NCI-H1417 treated with DMSO at 0.1 percent for 48 hours (cell line): ENCODE measurements at places on chromosomes 7 and 10.

GRCh38 chr7:28630350-28630749 lies 218.0 kb downstream of the CREB5 start:
- DNase-seq, result no peak

DNA sequence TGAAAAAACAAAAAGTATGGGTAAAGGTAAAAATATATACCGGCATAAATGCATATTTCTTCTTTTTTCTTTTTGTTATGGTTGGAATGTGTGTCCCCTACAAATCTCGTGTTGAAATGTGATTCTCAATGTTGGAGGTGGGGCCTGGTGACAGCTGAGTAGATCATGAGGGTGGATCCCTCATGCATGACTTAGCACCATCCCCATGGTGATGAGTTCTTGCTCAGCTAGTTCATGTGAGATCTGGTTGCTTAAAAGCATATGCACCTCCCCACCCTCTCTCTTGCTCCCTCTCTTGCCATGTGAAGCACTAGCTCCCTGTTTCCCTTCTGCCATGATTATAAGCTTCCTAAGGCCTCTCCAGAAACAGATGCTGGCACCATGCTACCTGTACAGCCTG lies 93.3 kb downstream of the HYCC1 start:
- no peak for DNase-seq

- DNase-seq, result no peak
Observed at GRCh38 chr7:27895551-27895950, 155.6 kb downstream of the TAX1BP1 start.

- DNase-seq, result no peak
Observed at GRCh38 chr10:1188558-1189135, 132.5 kb downstream of the WDR37 start.

GRCh38 chr7:77985232-77985973 lies 186.8 kb downstream of the PHTF2 start:
- no peak for DNase-seq

GRCh38 chr7:95209788-95210187 lies 114.5 kb downstream of the PON1 start:
- no peak for DNase-seq

- no peak for DNase-seq
Observed at GRCh38 chr7:53642361-53642760, 606.9 kb downstream of the POM121L12 start.

DNA sequence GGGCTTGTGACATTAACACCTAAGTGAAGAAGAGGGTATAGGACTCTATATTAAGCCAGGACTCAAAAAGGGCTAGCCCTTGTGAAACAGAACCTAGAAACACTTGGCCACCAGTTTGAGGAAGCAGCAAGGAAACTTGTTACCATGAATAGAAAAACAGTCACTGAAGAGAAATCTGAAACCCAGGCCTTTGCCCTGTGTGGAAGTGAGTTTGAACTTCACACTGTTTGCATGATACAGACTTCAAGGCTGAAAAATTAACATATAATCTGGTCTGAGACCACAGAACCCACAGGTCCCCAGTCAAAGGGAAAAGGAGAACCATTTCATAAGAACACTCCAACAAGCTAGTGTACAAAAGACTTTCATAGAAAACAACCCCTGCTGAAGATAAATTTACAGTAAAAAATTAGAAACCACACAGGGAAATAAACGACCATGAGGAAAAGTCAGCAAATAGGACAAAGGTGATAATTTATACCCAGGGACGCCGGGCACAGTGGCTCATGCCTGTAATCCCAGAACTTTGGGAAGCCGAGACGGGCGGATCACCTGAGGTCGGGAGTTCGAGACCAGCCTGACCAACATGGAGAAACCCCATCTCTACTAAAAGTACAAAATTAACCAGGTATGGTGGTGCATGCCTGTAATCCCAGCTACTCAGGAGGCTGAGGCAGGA lies 76.1 kb downstream of the SKIDA1 start:
- DNase-seq, result no peak

DNA sequence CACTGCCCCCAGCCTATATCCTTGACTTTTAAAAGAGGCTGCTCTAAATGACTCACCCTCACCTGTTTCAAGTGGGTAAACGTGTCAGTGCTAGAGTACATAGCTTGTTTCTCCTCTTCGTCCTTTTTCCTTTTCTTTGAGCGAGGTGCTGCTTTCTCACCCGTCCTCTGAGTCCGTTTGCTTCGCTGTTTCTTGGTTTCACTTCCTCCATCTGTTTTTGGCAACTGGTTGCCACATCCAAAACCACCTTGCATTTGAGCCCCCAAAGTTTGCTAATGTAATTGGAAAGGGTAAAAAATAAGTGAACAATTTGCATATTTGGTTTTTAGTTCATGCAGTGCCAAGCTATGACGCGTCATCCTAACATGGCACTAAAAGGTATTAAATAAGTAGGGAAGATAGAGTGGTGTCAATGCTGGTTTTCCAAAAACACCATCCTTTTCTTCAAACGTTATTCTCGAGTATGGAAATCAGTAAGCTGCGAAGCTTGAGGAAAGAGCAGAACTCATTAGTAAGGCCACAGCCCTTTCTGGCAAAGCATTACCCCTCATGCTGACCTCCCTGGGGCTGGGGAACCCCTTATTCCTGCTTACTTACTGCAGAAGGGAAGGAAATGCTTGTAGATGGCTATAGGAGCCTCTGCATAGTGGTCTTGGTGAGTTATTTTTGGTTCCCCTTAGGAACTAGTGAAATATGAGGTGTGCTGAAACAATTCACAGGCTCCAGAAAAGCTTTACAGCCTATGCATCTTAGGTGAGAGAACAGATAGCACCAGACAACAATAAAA lies 133.5 kb downstream of the GALNT11 start:
- no peak for DNase-seq

GRCh38 chr7:855686-856369 lies 20.5 kb upstream of the GET4 start:
- DNase-seq, result no peak

DNA sequence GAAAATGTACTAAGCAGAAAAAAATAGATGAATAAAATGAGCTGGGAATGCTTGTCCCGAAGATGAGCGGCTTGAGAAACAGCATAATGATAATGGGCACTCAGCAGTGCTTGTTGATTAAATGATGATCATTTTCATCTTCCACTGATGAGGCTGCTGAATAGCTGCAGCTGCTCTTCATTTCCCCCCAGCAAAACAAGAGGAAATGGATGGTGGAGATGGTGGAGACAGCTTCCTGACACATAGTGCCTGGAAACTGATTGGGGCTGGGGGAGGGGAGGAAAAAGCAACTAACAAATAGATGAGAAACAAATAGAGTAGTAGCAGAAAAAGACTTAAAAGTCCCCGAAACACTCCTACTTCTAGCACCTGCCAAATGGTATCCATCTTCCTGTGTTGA lies 41.4 kb downstream of the MRC1 start:
- DNase-seq, result no peak

GRCh38 chr7:105838627-105839231 lies 37.7 kb downstream of the ATXN7L1 start:
- no peak for DNase-seq

DNA sequence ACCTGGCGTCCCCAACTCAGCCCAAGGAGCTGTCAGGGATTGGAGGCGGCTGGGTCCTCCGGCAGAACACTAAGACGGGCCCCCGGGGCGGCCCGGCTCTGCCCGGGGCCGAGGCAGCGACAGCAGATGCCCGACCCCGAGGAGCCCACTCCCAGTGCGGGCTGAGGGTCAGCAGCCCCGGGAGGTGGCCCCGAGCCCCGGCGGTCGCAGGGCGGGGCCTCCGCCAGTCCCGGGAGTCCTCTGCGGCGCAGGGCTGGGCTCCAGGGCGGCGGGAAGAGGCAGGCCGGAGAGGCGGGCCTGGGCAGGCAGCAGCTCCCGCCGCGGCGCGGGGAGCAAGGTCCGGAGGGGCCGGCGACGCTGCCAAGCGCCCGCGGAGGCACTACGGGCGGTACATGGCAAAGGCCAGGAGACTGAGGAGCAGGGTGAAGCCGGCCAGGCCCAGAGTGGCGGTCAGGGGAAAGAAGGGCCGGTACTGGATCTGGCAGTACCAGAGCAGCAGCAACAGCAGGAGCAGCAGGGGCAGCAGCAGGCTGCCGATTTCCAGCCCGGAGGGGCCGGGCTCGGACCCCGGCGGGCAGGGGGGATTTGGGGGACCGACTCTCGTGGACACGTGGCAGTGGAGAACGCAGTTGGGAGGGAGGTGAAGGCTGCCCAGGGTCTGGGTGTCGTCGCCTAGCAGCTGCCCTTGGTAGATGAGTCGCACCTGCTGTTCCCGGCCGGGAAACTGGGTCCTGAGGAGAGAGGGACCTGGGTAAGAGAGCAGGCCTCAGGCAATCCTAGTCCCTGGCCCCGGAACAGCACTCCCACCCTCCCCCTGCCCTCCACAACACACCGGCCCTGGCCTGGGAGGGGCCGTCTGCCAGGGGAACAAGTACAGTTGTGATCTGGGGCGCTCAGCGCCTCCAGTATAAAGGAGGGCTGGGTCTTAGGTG lies 827 bp upstream of the FASTK start:
- no peak for DNase-seq

DNA sequence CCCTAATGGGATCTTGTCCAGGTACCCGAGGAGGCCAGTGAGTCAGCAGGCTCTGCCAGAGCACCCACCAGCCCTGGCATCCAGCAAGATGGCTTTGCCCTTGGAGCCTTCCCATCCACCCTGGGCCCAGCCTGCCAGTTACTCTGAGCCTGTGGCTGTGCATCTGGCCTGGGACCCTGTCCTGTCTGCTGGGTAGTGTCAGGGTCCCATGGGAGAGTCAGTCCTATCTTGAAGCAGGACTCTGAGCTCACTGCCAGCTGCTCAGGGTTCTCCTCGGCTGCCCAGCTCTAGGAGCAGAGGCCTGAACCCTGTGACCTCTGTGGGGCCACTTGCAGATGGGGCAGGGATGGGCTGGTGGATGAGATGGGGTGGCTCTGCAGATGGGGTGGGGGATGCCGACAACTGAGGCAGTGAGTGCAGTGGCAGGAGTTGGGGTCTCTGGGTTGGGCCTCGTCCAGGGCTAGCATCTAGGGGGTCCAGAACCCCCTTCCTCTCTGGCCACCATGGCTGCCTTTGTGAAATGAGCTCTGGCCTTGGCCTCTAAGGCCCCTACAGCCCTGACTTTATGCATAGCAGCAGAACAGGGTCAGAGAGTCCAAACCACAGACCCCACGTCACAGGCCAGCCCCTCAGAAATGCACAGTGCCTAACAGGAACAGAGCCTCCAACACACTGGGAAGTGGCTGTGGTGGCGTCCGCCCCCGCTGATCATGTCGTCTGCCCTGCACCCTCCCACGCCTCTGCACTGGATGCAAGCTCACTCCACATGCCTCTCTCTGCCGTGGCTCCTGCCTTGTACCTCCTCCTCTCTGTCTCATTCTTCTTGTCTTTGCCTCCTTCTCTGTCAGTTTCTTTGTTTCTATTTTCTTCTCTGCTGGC lies 88.1 kb upstream of the RET start:
- no peak for DNase-seq

- no peak for DNase-seq
Observed at GRCh38 chr10:28754930-28755718, 77.8 kb downstream of the BAMBI start.

DNA sequence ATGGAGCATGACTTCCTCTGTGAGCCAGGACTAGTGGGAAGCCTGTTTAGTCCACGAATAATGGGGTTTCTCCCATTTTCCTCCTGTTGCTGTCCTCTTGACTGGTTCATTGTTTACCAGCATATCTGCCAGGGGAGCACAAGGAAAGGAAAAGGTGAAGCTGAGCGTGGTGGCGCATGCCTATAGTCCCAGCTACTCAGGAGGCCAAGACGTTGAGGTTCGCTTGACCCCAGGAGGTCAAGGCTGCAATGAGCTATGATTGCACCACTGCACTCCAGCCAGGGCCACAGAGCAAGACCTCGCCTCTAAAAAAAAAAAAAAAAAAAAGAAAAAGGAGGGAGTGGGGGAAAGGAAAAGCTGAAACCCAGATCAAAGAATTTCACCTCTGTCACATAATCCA lies 5.8 kb upstream of the IL2RA start:
- DNase-seq, result no peak

DNA sequence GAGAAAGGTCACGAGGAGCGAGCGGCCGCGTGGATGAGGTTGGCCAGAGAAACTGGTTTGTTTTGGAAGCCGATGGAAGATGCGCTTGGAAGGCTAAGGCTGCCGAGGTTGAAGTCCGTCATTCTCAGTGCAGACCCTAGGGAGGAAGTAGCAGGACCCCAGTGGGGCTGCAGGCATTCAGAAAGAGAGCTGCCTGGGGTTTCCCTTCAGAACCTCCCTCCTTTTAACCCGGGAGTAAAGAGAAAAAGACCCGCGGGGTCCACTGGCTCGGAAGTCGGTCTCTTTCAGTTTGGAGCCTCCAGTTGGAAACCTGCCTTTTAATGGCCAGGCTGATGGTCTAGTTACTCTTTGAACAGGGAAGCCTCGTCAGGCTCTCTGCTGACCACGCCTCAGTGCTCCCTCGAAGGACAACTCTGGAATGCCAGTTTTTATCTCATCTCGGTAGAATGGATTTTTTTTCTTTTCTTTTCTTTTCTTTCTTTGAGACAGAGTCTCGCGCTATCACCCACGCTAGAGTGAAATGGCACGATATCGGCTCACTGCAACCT lies 188.6 kb downstream of the CUX1 start:
- no peak for DNase-seq

GRCh38 chr7:82156893-82157292 lies 286.7 kb downstream of the CACNA2D1 start:
- DNase-seq, result no peak

DNA sequence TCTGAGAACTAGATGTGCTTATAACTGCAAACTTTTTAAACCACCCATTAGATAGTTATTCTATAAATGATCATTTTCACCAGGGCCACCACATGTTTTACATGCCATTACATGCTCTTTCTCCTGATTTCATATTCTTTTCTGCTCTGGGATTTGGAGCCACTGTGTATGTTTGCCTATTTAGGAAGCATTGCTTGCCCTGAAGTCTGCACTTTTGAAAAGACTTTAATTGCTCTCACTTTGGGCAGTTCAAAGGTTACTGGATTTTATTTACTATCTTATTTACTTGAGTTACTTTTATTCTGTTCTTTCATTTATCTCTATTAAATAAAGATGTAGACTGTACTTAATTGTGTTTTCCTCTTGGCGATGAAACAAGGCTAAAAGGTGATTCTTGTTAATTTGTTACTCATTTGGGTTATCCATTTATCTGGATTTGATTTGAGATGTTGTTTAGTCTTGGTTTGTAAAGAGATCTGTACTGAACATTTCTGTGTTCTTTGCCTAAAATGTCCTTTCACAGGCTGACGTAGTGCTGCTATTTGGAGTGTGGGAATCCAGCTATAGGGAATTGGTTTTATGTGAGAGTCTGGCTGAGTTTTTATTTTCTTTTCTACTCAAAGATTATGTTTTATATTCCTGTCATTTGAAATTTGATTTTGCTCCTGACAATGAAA lies 88.8 kb downstream of the SUGCT start:
- no peak for DNase-seq

- DNase-seq, result no peak
Observed at GRCh38 chr7:116399819-116400218, 99.7 kb upstream of the CAV2 start.

- no peak for DNase-seq
Observed at GRCh38 chr10:62911210-62911963, 95.2 kb upstream of the EGR2 start.

GRCh38 chr10:4174197-4174596 lies 389.2 kb upstream of the KLF6 start:
- DNase-seq, result no peak
